GM18507 (cell line): ENCODE measurements at places on chromosomes 16 and 17.

GRCh38 chr16:84811529-84811928 is 8.3 kb upstream of the CRISPLD2 start:
- DNase-seq = no peak

DNA sequence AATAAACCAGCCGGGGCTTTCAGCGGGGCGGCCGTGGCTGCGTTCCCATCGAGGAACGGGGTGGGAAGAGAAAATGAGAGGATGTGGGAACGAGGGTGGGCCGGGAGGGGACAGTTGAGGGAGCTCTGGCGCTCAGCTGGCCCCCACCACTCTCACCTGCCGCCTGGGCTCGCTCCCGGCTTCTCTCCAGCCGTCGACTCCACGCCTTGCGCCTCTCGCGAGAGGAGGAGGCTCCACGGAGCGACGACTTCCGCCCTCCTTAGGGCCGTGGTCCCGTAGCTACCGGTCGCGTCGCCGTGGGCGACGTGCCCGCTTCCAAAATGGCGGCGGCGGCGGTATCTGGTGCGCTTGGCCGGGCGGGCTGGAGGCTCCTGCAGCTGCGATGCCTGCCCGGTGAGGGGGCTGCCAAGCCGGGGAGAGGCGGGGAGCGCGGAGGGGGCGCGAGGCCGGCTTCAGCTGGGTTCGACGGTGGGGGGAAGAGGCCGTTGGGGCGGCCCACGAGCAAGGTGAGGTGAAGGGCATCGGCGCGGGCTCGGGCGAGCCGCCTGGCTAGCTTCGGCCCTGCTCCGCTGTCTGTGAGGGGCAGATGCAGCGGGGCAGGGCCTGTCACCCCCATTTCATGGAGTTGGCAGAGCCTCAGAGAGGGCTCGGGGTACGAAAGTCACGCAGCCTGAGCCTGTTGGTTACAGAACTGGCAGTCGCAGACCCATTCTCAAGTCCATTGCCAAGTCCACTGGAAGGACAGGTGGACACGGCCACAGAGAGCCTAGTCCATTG is at the start of the genes CIAPIN1 and COQ9:
Gene CIAPIN1 (minus strand): TSS at position 200 of the 777 bp plus-strand sequence. CDS start 6,457 bp downstream, outside the sequence.
Gene COQ9 (plus strand): TSS at position 294 of the 777 bp plus-strand sequence. CDS start 27 bp downstream, at position 321.
- DNase-seq = peak; percentile 94

DNA sequence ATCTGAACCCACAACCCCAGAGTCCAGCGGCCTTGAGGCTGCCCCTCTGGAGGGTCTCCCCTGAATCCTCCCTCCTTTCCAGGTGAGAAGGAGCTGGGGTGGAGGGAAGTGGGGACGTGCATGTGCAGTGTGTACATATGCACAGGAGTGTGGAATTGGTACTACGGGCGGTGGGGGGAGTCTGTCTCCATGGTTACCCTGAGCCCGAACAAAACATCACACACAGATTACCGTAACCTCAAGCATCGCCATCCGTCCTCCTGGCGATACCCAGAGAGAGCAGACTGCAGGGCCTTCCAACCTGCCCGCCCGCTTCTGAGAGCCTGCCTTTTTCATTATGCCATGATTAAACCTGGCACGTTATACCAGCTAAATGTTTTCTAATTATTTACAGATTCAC is 25.1 kb downstream of the GSG1L start:
- no peak for DNase-seq

DNA sequence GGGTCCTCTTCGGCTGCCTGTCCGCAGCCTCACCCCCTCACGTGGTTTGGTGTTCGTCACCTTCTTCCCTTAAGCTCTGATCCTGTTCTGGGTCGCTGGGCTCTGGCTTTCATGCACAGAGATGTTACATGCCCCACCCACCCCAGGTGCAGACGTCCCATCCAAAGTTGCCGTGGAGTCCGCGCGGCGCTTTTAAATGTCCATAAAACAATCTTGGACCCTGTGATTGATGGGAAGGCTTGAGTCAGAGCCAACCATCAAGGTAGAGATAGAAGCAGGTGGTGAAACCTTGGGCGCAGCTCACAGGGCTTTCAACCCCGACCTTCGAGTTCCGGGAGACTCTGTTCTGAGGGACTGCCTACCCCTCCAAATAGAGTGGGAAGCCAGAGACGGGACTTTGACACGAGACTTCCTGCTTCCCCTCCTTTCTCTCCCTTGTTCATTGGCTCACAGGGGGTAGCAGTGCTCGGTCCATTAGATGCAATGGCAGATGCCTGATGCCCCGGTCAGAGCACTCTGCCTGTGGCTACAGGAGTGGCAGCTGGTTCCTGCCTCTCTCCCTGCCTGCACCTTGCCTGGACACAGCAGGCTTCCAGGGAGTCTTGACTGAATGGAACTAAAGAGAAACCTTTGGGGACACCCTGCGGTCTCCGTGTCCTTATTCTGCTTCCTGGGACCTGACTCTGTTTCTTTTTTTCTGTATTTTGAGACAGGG is 4.0 kb downstream of the ENGASE start:
- DNase-seq = no peak

GRCh38 chr17:19345067-19345460 is 17.5 kb downstream of the B9D1 start:
- DNase-seq = no peak

GRCh38 chr17:21119247-21119918 is 7.4 kb upstream of the DHRS7B start:
- peak; percentile 42 for DNase-seq

DNA sequence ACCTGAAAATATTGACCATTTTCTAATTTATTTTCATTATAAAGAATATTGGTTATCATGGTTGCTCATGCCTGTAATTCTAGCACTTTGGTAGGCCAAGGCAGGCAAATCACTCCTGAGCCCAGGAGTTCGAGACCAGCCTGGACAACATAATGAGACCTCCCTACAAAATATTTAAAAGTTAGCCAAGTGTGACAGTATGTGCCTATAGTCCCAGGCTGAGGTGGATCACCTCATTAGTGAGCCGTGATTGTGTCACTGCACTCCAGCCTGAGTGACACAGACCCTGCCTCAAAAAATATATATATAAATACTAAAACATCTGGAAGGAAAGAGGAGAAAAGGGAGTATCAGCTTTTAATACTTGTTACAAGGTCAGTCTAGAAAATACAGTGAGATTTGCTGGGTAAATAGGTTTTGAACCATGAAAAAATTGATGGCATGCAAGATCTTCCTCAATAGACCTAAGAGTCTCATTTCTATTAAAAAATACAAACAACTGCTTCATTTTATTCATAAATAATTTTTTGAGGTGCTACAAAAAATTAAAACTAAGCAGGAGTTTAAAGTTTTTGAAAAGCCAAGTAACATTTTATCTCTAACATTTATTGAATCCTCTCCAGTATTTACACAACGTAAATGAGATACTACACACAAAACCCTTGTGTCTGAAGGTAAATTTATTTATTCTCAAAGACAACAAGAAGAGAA is 47.7 kb downstream of the TUBD1 start:
- no peak for DNase-seq

- no peak for DNase-seq
These were observed 57.1 kb downstream of the SPECC1 start for GRCh38 chr17:20066253-20066652.

DNA sequence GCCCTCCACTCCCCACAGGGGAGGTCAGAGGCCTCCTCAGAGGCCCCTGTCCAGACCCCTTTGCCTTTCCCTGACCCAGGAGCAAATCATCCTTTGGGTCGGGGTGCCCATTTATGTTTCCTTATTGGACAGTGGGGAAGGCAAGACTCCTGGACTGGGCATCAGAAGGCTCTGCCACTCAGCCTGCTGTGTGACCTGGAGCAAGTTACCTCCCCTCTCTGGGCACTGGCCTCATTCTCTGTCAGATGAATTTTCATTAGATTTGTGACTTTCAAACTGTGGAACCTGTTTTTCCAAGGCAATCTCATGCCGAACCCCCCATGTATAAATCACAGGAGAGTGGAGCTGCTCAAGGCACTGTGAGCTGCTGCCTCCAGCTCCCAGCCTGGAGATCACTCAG is 47.0 kb upstream of the TOB1 start:
- no peak for DNase-seq

DNA sequence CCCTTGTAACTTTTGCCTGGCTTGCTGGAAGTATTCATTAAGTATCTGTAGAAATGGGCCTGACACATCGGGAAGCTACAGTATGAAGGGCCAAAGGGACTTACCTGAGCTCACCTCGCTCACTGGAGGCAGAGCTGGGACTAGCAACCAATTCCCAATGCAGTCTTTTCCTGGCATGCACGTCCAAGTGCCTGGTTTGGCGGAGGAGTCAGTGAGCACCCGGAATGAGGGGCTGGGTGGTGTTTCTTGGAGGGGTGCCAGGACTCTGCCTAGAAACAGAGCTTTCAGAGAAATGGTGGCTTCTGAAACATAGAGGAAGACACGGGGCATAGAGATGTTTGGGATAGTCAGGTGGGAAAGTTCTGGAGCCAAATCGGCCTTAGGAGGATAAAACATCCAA is 18.4 kb upstream of the GPRC5C start:
- no peak for DNase-seq

DNA sequence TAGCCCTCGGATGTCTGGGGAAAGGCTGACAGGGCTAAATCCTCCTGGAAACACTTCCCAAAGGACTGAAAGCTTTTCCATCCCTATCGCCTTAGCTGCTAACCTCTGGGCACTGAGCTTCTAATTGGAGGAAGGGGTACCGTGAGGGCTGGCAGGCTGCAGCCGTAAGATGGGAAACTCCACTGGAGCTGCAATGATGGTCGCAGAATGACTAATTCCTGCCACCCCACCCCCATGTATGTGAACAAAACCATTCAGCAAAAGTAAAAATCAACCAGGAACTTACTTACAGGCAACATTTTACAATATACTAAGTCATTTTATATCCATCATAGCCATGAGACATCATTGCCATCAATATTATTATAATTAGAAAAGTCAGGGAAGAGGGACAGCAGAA is 133.3 kb downstream of the ABCC12 start:
- no peak for DNase-seq

DNA sequence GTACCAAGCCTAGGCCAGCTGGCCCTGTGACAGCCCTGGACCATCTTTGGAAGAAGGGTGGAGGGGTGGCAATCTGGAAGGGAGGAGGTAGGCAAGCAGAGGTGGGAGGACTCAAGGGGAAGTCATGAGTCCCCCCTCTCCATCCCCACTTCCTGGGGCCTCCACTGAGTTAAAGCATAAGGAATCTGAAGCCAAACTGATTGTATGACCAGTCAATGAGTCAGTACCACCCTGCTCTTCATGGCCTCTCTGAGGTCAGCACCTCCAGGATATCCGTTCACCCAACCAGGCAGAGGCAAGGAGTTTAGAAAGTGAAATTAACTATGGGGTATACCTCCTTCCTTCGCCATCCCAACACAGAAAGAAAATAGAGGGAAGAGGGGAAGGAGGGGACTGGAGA is 272.7 kb downstream of the SOX9 start:
- DNase-seq = no peak

GRCh38 chr17:61400717-61401388 is 1.2 kb downstream of the TBX2 start:
- DNase-seq = no peak

DNA sequence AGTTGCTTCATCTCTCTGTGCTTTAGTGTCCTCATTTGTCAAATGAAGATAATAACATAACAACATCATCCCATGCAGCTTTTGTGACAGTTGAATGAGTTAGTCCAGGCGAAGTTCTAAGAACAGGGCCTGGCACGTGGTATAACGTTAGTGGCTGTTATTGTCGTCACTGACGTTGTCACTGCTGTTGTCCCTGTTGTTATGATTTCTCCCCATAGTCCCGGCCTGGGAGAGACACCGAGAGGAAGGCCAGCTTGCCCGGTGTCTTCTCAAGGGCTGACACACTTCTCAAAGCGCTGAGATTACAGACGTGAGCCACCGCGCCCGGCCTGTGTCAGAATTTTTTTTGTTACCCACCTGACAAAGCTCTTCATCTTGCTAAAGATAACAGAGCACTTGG is 29.9 kb downstream of the ABR start:
- DNase-seq = no peak

DNA sequence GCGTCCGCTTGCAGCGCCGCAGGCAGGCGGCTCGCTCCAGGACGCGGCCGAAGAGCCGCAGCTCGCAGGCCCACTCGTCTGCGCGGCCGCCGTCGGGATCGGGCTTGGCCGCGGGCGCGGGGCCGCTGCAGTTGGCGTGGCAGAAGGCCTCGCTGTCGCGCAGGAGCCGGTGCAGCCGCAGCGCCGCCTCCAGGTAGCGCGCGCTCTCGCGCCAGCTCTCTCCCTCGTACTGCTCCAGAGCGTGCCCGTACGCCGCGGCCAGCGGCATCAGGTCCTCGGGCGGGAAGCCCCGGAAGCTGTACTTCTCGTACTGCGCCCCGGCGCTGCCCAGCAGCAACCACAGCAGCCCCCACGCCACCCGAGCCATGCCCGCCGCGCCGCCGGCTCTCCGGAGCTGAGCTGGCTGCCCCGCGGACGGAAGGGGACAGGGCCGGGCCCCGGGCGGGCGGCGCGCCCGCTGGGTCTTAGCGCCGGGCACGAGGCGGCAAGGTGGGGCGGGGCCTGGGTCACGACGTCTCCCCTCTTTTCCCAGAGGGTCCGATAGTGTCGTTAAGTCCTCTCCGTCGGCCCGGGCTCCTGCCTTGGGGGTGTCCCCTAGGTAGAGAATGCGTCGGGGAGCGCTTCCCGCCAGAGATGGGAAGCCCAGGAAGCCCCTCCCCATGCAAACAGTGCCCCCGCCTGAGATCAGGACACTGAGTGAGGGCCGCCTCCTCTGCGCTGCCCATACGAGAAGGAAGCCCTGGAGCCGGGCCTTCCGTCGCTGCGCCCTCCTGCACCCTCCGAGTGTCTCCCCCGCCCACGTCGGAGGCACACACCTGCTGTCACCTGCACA is at the start of gene P3H4:
Gene P3H4 (minus strand): TSS at position 401 of the 832 bp plus-strand sequence. CDS start 34 bp downstream, at position 367.
- DNase-seq = peak; percentile 60

GRCh38 chr16:28277537-28278388 is 14.6 kb upstream of the SBK1 start:
- peak; percentile 73 for DNase-seq

DNA sequence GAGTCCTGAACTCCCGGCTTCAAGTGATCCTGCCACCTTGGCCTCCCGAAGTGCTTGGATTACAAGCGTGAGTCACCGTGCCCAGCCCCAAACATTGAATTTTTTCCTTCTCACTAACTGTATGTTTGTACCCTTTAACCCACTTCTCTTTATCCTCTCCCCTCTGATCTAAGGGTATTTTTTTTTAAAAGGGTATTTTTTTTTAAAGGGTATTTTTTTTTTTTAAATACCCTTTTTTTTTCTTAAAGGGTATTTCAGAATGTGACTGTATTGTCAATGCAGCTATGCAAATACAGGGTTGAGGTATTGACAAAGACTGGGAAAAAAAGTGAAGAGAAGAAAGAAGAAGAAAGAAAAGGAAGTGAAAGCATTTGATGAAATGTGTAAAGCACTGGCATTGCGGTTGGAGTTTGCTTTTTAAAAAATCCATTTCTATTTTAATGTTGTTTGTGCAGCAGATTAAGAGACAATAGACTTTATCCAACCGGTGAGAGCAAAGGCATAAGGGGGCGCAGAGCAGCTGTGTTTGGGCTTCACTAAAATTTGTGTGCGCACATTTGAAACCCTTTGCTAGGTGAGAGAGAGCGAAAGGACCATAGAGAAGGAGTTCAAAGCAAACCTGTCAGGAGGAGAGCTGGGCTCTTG is 42.4 kb downstream of the SYT17 start:
- DNase-seq = no peak

DNA sequence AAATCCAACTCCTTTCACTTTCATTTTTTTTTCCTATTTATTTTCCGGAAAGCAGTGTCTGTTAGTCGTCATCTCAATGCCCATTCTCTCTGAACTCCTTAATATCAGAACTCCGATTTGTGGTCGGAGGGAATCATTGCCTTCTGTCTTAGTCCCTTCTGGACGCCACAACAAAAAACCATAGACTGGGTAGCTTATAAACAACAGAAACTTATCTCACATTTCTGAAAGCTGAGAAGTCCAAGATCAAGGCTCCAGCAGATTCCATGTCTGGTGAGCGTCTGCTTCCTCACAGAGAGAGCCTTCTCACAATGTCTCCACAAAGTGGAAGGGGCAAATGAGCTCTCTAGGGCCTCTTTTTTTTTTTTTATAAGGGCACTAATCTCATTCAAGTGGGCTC is 296.6 kb upstream of the CDH11 start:
- no peak for DNase-seq
